HFFc6 (cell line): ENCODE measurements at places on chromosomes 2 and 18. TPM values are rescaled to one million over a fixed set of nuclear protein-coding genes. Genes with fewer than 3 reads are reported as not detected.

ANKRD30BL gene
- total RNA-seq, result not detected in 3 replicates

FLACC1 gene
- 1.2 to 1.6 TPM (median 1.4 TPM) in 3 replicates for total RNA-seq

UGT1A6 gene
- not detected in 3 replicates for total RNA-seq

ABCG8 gene
- not detected in 3 replicates for total RNA-seq

- peak; percentile 96 for DNase-seq
Observed at GRCh38 chr2:171416009-171416926, 17.5 kb downstream of the METTL8 start.

B4GALT6 gene
- total RNA-seq, result not detected in 2 replicates

DNA sequence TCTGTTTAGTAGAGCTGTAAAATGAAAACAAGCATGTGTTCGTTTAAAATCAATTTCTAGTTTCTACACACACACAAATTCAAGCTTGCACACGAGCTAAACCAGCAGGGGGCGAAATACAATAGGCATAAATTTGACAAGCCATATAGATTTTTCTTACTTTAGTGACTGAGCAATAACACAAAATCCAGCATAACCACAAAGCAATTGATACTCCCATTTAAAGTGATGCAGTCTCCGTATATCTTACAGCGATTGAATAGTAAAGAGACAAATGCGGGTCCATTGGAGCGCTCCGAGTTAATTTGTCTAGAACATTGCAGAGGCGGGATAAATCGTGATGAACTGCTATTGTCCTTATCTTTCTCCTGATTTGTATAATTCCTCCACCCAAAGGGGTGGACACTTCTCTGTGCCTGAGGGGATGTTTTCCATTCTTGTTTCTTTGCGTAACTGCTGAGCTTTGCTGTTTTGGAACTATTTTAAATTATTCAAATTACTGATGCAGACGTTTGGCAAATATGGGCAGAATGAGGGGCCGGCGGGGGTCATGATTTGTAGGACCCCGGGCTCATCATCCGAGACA, 1.2 kb upstream of the AFTPH start:
- DNase-seq, result peak; percentile 79

LINC00305 gene
- not detected in 2 replicates for total RNA-seq
